H7 (cell line): ENCODE measurements at places on chromosomes 12 and 14.
A peak's percentile ranks its signal among the peaks of the same experiment; 100 is the strongest.

GRCh38 chr14:72033365-72033764 is 101.1 kb downstream of the RGS6 start:
- DNase-seq, result no peak

DNA sequence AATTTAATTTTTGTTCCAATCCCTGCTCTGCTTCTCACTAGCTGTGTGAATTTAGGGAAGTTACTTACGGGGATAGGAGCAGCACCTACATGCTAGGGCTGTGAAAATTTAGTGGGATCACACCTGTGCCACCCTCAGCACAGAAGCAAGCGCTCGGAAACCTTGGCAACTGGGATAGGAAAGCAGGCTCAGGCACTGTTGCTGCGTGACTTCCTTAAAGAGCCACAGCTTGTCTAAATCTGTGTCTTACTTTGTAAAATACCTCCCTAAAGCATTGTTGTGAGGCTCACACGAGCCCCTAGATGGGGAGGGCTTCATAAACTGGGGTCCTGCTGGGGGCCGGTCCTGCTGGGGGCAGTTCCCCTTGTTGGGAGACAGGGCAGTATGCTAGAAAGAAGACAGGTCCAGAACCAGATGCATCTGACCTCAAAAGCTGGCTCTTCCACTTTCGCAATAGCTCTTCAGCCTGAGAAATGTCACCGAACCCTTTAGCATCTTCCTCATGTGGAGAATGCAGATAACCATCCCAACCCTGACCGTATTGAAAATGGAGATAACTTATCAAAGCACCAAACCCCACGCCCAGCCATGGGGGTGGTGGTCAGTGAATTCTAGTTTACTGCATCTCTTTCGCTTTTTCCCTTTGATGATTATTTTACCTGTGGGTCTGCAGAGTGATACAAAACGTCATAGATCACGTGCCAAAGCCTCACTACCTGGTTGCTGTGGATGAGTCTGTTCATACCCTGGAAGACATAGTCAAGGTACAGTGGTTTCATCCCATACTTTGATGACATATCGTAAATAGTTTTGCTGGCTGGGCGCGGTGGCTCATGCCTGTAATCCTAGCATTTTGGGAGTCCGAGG is 54.1 kb downstream of the AK7 start:
- DNase-seq, result no peak

DNA sequence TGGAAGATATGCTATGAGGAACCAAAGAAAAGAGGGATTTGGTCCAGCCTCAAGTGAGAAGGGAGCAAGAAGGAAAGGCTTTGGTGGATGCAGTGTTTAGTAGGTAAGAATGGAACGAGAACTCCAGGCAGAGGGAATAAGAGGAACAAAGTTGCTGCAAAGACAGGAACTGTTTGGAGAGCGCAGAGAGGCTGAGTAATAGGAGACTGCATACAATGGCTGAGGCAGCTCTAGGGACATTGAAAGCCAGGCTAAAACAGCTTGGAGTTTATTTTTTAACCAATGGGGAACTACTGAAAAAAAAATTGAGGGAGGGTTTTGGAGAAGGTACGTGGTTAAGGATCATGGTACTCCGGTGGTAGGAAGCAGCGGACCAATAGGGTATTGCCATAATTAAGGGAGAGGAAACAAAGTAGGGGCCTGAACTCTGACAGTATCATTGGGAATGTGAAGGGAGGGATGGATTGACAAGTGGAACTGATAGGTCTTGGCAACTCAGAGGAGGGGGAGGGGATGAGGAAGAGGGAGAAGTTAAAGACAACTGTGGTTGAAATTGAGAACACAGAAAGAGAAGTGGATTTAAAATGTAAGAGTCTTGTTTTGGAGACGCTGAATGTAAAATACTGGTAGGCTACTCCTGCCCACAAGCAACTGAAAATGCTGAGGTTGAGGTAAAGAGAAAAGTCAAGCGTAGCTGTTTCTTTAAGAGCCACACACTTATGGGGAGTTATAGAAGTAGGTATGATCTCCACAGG is 4.8 kb downstream of the ASCL4 start:
- DNase-seq, result no peak

GRCh38 chr12:86154620-86155019 is 101.6 kb downstream of the MGAT4C start:
- DNase-seq, result no peak

GRCh38 chr12:3655328-3655900 is 97.5 kb downstream of the CRACR2A start:
- DNase-seq, result peak; percentile 81

- DNase-seq, result no peak
Measured at GRCh38 chr12:118136559-118137003, 657 bp downstream of the PEBP1 start.

- DNase-seq, result no peak
Measured at GRCh38 chr12:99567072-99567471, 80.5 kb upstream of the GARIN6 start.

DNA sequence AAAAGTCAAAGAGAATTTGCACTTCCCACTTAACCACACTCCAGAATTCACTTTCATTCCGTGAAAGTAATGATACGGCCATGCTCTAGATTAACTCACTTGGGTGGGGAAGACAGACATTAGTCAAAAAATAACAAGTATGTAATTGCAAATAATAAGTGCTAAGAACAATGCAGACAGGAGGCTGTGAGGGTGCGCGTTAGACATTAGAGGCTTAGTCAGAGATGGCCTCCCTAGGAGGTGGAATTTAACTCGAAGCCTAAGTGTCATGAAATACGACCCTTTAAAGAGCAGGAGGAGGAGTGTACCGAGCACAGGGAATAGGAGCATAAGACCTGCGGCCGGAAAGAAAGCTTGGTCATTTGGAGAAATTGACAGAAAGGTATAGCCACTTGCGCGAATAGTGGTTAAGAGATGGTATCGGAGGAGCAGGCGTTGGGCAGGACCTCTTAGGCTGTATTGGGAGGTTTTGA is 628 bp downstream of the SNRPF start:
- DNase-seq, result peak; percentile 21

DNA sequence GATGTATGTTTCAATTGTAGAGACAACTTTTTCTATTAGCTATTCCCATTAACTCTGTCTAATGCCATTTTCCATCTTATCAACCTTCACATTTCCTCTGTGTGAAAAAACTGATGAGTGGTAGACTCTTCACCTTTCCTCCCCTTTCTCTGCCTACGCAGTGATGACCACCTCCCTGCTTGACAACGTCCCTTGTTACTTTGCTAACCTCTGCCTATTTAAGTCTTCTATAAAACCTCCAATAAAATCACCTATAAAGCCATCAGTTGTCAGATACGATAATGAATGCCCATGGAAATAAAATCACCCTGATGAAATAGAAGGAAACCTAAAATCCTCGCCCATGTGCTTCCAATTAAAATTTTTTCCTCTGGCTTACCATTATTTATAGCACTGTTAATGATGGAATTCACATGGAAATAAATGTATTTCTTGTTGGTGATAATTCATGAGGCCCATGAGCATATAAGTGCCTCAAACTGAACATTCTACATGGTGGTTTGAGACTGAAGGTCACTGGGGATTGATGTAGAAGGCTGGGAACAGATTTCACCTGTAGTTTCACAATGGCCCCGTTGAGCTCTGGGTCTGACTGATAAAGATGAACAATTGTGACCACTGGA is 1454.0 kb upstream of the SEL1L start:
- no peak for DNase-seq

DNA sequence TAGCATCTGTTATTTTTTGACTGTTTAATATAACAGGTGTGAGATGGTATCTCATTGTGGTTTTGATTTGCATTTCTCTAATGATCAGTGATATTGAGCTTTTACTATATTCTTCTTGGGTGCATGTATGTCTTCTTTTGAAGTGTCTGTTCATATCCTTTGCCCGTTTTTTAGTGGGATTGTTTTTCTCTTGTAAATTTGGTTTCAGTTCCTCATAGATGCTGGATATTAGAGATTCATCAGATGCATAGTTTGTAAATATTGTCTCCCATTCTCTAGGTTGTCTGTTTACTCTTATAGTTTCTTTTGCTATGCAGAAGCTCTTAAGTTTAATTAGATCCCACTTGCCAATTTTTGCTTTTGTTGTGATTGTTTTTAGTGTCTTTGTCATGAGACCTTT is 48.9 kb upstream of the NEDD1 start:
- DNase-seq, result no peak

GRCh38 chr12:11753826-11754225 is 104.4 kb downstream of the ETV6 start:
- DNase-seq, result no peak

GRCh38 chr12:63990828-63991547 is 146.5 kb downstream of the SRGAP1 start:
- DNase-seq, result no peak

GRCh38 chr14:61322799-61323290 is 1.5 kb downstream of the PRKCH start:
- DNase-seq, result peak; percentile 57

GRCh38 chr12:116160231-116160630 is 117.3 kb downstream of the MED13L start:
- no peak for DNase-seq

DNA sequence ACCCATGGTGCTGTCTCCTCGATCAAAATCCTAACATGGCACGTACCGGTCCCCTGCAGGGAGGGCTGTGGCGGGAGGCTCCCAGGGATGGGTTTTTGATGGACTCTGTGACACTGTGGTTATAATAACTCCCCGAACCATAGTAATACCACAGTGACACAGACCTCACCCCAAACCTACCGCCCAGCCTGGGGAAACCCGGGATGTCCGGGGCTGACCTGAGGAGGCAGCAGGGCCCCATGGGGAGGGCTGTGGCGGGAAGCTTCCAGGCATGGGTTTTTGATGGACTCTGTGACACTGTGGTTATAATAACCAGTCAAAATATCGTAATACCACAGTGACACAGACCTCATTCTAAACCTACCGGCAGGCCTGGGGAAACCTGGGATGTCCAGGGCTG is 378.0 kb downstream of the TMEM121 start:
- DNase-seq, result no peak

GRCh38 chr12:122875590-122876220 is 20.2 kb downstream of the VPS37B start:
- no peak for DNase-seq

- DNase-seq, result peak; percentile 30
Measured at GRCh38 chr12:45644541-45644940, 85.0 kb upstream of the ARID2 start.

GRCh38 chr12:61524851-61525250 is 735.4 kb upstream of the USP15 start:
- no peak for DNase-seq

DNA sequence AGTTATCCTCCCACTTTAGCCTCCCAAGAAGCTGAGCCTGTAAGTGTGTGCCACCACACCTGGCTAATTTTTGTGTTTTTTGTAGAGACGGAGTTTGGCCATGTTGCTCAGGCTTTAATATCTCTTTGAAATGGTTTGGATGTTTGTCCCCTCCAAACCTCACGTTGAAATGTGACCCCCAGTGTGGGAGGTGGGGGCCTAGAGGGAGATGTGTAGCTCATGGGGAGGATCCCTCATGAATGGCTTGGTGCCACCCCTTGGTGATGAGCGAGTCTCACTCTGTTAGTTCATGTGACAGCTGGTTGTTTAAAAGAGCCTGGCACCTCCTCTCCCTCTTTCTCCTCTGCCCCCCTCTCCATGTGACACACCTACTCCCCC is 23.6 kb upstream of the TTC7B start:
- no peak for DNase-seq

GRCh38 chr12:20175704-20176388 is 192.5 kb upstream of the PDE3A start:
- no peak for DNase-seq

- DNase-seq, result no peak
Measured at GRCh38 chr12:39417916-39418315, 25.0 kb downstream of the KIF21A start.

GRCh38 chr14:90188588-90188987 is 67.8 kb upstream of the PSMC1 start:
- DNase-seq, result no peak

DNA sequence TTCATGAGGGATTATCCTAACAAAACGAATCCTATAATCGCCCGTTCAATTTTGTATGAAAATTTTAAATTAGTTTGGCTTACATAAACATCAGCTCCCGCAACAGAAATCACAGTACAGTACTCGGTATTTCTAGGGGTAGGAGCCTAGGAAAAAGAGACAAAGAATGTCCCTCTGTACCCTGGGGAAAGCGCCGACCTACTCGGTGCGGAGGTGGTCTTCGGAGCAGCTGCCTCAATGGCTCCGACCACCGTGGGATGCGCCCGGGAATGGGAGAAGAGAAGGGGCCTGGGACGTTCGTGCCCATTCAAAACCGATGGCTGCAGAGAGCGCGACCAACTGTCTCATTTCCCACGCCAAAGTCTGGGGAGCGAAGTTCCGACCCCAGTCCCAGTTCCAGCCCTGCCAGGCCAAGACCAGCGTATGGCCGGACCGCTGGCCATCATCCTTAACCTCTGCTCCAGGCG is 618 bp downstream of the GNPNAT1 start:
- no peak for DNase-seq

DNA sequence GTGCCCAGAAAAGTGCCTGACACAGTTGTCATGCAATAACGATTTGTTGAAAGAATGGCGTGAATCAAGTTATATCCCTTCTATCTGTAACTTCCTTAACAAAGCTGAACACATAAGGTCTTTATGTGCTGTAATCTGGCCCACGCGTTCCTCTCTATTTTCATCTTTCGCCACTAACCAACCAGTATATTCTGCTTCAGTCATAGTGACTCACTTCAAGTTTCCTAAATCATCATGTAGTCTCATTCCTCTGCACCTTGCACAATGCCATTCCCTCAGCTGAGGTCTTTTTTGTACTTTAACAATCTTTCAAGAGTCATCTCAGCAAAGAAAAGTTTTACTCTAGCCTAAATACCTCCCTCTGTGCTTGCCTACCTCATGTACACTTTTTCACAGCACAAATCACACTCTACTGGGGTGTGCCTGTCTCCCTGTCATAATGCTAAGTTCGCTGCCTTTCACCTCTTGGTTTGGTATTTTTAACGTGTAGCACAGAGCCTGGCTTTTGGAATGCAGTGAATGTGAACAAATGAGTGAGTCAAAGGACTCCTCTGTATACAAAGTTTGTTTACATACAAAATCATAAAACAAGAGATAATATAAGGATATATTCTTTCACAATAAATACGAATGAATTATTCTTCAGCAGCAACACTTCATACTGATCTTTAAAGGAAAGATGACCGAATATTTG is 2.9 kb upstream of the CMAS start:
- no peak for DNase-seq

GRCh38 chr14:103074729-103075367 is 9.2 kb upstream of the LBHD2 start:
- DNase-seq, result no peak

GRCh38 chr12:40393026-40393425 is 168.2 kb downstream of the LRRK2 start:
- DNase-seq, result no peak

GRCh38 chr12:20125276-20125798 is 243.0 kb upstream of the PDE3A start:
- DNase-seq, result no peak

GRCh38 chr12:62232143-62232729 is 28.0 kb upstream of the USP15 start:
- no peak for DNase-seq

DNA sequence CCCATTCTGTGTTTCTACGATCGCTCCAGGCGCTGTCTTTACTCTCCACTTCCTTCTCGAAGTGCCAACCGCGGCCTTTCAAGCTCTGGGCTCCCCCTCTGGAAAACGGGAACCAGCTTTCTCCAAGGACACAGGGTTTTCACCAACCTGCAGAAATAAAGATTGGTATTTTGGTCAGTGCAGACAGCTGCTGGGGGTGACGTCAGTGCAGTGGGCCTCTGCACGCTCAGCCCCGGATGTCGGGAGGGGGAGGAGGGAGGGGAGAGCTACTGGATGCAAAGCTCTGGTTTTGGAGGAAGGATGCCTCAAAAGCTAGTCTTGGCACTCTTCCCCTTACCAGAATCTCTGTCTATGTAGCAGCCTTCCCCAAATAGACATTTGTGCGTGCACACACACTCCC is 19.9 kb downstream of the HRK start:
- DNase-seq, result no peak

- no peak for DNase-seq
Measured at GRCh38 chr12:62328296-62328921, 68.2 kb downstream of the USP15 start.
